ENCODE measurements at places on chromosomes 6 and 20.
A peak's percentile ranks its signal among the peaks of the same experiment; 100 is the strongest.

- DNase-seq = peak; percentile 91
These were observed at the start of gene ARFGEF2 for GRCh38 chr20:48921168-48921882. Gene ARFGEF2 (plus strand): TSS chr20:48921711. CDS start chr20:48921890, 179 bp downstream.

DNA sequence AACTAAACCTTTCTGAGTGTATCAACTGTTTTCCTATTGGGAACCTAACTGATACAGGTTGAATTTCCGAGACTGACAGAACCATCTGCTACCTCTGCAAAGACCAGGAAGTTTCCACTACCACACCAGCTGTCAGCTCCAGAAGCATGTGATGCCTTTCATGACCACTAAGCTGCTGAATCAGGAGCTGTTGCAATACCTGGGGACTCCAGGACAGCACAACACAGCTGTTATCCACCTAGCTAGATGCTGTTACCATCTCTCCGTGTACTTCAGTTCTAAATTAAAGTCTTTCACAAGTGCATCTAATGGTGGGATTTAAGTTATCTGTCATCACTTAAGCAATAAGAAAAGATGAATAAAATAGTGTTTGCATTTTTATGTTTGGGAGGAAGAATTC, 158.2 kb upstream of the IMPG1 start:
- no peak for DNase-seq

DNA sequence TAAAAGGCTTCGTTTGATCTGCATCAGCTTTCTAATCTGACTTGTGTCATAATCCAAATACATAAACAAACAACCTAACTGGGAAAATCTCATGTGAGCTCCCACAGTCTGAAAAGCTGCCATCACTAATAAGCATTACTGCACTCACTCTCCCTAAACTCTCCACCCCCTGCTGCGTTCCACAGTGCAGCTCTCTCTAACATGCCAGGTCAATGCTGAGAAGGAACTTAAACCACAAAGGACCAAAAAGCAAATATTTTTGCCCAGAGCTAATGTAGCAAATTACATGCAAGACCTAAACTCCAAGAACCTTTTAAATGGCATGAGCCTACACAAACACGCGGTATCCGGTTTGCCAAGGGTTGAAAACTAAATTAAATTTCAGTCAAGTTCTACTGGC, 542.3 kb upstream of the JARID2 start:
- no peak for DNase-seq

DNA sequence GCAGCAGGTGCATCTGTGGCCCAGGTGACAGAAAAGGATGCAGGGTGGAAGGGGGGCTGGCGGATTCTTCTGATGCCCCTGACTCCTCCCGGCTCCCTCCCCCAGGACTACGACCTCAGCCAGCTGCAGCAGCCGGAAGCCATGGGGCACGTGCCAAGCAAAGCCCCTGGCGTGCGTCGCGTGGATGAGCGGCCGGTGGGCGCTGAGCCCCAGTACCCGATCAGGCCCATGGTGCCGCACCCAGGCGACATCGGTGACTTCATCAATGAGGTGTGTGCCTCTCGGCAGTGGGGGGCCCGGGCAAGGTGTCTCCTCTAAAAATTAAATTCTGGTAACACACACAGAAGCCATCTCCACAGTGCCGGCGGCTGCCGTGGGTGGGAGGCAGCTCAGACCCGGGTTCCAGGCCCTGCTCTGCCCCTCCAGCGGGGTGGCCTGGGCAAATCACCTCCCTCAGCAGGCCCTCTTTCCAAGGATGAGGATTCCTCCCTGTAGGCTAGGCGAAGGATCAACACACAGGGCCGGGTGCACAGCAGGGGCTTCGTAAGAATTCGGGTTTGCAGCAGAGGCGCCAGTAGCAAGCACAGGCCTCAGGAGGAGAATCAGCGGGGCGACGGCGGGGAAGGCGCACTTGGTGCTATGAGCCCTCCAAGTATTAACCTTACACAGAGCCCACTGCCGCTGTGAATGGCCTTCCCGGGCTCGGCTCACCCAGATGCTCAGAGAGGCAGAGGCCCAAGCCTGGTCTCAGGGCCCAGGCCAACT, 131.5 kb downstream of the TAF4 start:
- DNase-seq = no peak

DNA sequence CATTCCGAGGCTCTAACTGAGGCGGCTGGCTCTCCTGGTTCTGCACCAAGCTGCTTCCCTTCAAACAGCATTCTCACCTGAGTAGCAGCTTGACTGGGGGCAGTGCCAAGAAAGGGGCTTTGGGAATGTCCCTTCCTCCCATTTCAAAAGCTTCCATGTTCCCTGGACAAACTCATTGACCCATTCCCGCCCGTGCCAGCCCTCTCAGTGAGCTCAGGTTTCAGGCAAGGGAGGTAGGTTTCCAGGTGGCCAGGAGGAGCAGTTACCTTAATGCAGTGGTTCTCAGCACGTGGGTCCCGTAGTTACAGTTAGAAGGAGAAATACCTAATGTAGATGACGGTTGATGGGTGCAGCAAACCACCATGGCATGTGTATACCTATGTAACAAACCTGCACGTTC, 135.2 kb downstream of the ELOVL4 start:
- DNase-seq = no peak

GRCh38 chr6:164832410-164832809, 477.0 kb downstream of the C6orf118 start:
- no peak for DNase-seq

DNA sequence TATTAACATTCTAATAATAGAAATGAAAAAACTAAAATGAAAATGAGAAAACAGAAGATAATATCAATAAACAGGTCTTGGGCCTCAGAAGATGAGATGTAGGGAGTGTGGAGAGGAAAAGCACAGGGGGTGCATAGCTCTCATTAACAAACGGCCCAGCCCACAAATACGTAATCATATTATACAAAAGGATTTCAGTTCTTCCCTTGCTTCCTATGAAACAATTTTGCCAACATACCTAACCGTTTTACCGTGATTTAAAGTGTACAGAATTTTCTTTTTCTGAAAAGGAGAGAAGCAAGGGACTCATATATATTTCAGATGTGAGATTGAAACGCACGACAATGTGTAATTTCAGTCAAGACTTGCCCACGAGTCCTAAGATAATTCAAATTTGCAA, 136.0 kb downstream of the HFE start:
- no peak for DNase-seq

- no peak for DNase-seq
These were observed 128.1 kb upstream of the LY86 start for GRCh38 chr6:6460416-6460815.

DNA sequence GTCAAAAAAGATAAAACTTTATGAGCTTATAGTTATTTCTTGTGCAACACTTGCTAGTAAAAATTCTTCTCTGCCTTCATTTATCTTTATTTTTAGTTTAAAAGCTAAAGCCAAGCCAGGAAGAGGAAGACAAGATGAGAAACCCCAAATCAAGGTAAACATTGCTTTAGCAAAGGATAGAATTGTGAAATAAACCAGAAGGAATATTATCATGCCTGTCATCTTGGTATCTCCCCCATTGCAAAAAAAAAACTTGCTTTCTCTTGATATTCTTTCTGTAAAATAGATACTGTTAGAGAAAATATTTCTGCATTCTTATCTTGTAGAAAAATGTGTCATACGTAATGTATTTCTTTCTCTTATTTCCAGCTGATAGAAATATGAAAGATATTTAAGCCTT, 432.8 kb downstream of the GJA1 start:
- no peak for DNase-seq

- DNase-seq = no peak
These were observed 209.9 kb downstream of the ANKRD60 start for GRCh38 chr20:58018590-58018989.

DNA sequence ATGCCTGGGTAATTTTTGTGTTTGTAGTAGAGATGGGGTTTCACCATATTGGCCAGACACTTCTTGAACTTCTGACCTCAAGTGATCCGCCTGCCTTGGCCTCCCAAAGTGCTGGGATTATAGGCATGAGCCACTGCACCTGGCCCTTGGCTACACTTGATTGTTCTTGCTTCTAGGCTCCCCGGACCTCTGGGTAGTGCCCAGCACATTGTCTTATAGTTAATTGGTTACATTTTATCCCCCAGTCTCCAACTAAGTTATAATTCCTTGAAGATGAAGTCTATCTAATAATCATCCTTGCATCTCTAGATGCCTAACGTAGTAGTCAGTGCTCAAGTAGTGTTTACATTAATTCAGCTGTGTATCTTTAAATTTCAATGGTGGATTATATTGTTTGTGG, 11.8 kb downstream of the SMPDL3A start:
- DNase-seq = no peak

GRCh38 chr6:119209452-119210205, 131.2 kb upstream of the FAM184A start:
- DNase-seq = no peak

- DNase-seq = no peak
These were observed 628.8 kb upstream of the SLC35B3 start for GRCh38 chr6:9064156-9064555.

DNA sequence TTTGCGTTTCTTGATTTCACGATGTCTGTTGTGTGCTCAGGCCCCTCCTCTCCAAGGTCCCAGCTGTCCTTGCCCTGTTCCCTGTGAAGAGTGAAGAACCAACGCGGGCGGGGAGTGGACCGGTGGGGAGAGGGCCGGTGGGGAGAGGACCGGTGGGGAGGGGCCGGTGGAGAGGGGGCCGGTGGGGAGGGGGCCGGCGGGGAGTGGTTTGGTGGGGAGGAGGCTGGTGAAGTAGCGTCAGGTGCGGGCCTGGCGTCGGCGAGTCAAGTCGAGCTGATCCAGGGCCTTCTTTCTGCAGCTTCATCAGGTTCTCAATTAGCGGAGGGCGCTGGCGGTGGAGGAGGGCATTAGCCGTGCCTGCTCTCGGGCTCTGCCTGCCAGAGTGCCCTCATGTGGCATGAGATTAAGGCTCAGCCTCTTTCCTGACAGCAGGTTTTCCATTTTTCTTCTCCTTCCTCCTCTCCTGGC, 21.2 kb upstream of the BHLHE23 start:
- DNase-seq = no peak

DNA sequence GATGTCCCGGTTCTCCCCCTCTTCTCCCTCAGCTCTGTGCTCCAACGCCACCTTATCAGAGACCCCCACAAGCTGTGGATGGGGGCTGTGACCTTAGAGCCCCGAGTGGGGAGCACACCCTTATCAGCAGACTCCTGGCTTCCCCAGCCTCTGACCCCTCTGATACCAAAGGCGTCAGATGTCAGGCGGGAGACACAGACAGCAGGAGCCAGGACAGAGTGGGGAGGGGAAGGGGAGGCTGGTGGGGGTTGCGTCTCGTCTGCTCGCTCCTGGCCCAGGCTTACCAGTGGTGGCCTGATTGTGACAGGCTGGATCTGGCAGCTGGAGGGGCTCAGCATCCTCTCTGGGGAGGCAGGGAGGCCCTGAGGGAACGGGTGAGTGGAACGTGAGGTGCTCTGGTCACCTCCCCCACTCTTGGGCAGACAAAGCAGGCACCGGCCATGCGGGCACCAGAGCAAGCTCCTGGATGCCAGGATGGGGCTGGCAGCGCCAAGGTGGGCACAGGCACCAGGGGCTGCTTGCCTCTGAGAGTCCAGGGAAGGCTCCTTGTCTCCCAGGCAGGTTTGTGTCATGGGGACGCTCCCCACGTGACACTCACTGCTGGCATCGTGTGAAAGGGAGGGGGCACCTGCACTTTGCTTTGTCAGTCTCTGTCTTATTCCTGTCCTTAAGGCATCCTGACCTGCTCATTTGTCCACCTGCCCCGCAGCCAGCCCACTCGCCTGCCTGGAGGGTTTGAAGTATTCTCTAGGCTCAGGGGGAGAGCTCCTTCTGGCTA, 27.8 kb upstream of the GATA5 start:
- no peak for DNase-seq

DNA sequence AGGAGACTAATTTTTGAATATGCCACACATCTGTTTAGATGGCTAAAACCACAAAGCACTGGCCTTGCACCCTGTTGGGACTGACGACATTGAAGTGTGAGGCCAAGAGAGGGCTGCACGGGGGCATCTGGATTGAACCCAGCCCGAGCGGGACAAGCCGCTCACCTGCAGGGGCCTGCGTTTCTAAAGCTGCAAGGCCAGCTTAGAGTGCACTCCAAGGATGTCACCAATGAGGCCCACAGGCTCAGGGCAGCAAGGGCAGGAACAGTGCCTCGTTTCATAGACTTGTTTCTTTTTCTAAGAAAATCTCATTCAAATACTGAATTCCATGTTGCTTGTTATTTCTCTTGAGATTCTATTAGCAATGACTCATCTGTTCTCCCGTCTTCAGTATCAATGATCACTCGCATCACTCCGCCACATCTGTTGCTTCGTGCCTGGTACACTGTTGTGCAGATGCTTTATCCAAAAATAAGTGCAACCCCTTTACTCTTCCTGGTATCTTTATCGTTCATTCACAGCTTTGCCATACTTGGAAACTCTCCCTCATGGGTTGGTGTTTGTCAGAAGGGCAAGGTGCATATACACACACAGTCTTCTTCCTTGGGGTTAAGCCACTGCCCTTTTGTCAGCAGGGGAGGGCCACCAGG, 120.1 kb downstream of the IRF4 start:
- no peak for DNase-seq

- no peak for DNase-seq
These were observed 23.6 kb downstream of the MBOAT1 start for GRCh38 chr6:20188630-20189075.

DNA sequence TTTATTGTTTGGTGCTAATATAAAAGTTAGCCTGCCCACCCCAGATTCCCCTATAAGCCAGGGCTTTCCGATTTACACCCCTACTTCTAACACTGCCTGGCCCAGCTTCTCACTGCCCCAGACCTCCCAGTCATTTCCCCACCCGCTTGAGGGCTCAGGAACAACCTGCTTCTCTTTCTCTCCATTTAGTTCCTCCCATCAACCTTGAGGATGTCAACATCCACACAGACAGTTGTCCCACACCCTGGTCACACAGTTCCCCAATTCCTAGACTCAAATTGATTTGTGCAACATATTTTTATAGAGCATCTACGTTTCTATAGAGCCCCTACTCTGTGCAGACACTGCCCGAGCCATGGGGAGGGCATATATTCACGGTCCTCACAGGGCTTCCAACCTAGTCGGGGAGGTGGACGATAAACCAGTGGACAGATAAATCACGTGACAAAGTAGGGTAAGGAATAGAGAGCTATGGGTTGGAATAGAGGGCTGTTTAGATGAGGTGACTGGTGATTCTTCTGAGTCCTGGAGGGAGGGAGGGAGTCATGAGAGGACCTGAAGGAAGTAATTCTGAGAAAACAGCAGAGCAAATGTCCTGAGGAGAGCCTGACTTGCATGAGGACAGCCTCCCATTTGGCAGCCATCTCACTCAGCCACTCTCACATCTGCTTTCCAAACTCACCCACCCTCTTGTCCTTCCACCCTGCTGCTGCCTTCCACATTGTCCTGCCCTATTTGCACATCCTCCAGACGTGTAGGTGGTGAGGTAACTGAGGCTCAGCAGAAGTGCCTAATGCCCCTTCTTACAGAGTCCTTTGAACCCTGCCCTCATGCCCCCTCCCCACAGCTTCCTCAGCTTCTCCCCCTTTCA, 6.3 kb downstream of the GABRR2 start:
- DNase-seq = no peak

DNA sequence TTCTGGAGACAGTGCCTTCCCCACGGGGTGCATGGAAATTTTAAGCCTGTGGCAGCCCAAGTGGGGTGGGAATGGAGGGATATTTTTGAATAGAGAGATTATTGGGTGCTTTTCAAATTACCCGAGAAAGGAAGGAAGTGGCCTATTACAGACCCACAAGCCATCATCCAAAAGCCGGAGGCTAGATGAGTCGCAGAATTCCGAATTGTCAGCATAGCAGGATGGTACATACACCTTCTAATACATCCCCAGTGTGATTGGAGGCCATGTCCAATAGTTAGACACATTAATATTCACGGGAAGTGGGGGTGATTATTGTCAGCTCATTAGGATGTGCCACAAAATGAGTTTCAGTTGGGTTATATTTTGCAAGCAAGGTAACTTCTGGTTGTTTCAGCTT, 133.0 kb downstream of the FIG4 start:
- no peak for DNase-seq

Data from stimulated activated CD4-positive, alpha-beta T cell treated with anti-CD3 and anti-CD28 coated beads, Interleukin-4, amount 100 ng/mL, for 24 hours (primary cell).